ENCODE measurements at places on chromosomes 5 and 9.

GRCh38 chr5:59777028-59777427, 116.5 kb downstream of the PDE4D start:
- no peak for DNase-seq

DNA sequence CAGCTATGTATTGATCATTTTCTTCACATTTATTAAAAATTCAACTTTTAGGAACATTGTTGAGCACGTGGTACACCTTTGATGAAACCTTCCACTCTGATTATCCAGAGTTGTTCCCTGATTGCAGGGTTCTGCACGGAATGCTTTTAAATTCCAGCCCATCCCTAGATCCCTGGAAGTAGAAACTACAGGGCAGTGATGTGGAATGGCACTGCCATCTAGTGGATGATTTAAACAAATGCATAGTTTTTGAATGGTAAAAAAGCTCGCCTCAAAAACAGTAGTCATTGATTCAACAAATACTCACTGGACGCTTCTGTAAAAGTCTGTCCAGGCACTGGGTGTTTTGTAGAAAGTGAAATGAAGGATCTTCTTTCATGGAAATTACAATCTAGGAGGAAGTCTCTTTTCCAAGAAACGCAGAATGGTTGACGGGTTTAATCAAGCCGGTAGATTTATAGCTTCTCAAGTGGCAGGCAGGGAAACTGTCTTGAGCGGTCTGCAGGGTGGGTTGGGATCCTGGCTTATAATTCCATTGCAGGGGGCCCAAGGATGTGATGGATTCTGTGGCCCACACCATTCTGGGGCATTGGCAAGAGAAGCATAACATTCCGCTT, 118.4 kb downstream of the ARHGAP26 start:
- no peak for DNase-seq

- no peak for DNase-seq
Measured at GRCh38 chr9:73863924-73864323, 633.2 kb upstream of the RORB start.

DNA sequence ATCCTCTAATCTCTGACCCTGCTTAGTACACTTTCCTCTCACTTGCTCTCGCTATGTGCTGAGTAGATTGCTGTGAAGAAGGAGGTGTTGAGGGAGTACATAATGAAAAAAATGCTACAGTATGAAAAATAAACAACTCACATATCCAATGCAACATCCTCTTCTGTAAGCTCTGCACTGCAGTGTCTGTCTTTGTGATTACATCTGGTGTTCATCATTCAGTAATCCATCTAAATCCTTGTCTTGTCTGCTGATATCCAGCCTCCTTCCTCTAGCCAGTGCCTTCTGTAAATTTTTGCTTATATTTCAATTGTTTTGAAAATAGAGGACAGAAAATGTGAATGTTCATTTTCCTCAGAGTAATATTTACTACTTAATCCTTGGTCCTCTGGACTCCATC, 57.4 kb upstream of the CDH12 start:
- DNase-seq = no peak

- no peak for DNase-seq
Measured at GRCh38 chr5:110115503-110115902, 425.8 kb downstream of the MAN2A1 start.

- DNase-seq = peak; percentile 13
Measured at GRCh38 chr9:114813717-114814418, 8.0 kb upstream of the TNFSF15 start.

GRCh38 chr9:71857159-71857558, 53.8 kb downstream of the ABHD17B start:
- DNase-seq = no peak

DNA sequence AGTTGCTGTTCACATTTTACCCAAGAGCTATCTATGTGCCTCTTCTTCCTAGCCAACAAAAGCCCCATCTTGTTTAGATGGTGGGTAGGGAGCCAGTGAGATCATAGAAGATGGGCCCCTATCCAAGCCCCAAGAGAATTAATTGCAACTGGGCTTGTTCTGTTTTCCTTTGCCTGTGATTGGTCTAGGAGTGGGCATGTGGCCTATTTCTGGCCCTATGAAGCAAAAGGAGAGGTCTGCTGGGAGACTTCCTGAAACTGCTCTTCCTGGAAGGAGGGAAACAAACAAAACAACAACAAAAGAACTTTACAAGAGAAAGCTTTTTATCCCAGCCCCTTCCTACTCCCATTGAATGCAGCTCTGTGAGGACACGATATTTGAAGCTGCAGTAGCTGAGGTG, 32.5 kb upstream of the ALDOB start:
- DNase-seq = no peak

GRCh38 chr5:141787376-141787775, 90.8 kb downstream of the PCDH1 start:
- no peak for DNase-seq

DNA sequence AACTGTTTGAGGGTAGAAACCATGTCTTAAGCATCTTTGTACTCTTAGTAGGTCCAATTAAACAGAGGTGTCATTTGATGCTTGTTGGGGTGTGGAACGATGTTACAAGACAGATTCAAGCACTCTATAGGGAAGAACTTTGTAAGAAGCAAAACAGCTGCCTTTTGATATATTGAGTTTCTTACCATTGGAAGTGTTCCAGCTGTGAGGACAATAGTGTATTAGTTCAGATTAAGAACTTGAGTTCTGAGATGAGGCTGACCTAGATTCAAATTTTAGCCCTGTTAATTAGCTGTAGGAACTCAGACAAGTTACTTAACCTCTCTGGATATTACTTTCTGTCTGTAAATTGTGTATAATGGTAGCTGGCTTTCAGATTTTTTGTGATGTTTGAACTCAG, 19.6 kb upstream of the ZNF462 start:
- no peak for DNase-seq

- DNase-seq = no peak
Measured at GRCh38 chr9:130845254-130845653, 10.2 kb downstream of the ABL1 start.

DNA sequence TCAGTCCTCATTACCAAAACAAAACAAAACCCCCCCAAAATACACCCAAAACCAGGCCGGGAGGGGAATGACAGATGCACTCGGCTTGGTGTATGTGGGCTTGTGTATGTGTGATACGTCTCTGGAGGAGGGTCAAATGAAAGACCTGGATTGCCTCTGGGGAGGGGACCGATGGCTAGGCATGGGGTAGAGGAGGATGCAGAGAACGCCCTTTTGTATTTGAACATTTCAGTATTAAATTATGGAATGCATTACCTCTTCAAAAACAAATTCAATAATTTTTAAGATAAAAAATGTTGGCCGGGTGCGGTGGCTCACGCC, 61.4 kb downstream of the LMX1B start:
- no peak for DNase-seq

GRCh38 chr9:127778280-127779135, at the start of gene SH2D3C:
TSS of gene SH2D3C (minus strand) at chr9:127778666. CDS start at chr9:127778627, 39 bp downstream.
- peak; percentile 73 for DNase-seq

DNA sequence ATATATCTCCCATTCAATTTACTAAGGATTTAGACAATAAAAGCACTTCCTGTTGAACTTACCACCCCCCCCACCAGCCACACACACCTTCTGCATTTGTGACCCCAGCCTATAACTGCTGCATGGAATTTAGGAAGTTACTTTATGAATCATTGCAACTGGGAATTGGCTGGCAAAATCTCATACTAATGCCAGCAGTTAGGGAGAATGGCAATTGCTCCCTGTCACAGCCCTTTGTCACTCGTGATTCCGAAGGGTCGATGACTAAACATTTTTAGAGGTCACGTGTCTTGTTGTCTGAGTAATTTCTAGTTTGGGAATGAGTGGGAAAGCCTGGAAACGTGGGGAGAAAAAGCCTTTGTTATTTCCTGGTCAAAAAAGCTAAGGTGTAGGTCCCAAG, 46.6 kb upstream of the PCA3 start:
- DNase-seq = no peak

GRCh38 chr5:150092159-150092787, 5.9 kb upstream of the CSF1R start:
- peak; percentile 18 for DNase-seq

DNA sequence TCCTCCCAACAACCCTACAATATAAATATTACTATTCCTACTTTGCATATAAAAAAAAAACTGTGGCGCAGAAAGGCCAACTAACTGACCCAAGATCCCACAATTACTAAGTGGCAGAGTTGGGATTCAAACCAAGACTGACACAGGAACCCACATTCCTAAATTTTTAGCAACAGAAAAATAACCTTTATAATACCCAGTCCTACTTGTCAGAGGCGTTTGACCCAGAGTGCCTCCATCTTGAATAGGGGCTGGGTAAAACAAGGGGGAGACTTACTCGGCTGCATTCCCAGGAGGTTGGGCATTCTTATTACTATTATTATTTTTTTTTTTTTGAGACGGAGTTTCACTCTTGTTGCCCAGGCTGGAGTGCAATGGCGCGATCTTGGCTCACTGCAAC, 2.0 kb upstream of the SLC30A5 start:
- DNase-seq = no peak

- peak; percentile 76 for DNase-seq
Measured at GRCh38 chr9:121353241-121354061, 16.6 kb downstream of the STOM start.

GRCh38 chr9:119298076-119298853, 71.0 kb downstream of the BRINP1 start:
- no peak for DNase-seq

DNA sequence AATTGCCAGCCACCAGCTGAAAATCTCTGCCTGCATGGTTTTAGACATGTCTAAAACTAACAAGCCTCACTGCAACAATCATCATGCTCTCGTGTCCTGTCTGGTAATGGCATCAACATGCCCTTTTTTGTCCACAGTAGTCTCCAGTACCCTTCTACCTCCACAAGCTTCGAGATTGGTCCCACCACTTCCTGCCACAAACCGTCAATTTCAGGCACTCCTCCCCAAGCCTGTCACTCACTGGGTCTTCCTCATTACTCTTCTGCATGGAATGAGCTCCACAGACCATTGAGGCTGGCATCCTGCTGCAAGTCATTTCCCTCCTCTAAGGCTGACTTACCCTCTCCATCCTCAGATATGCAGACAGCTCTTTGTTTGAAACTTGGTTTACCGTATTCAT, 9.0 kb downstream of the LPAR1 start:
- no peak for DNase-seq

DNA sequence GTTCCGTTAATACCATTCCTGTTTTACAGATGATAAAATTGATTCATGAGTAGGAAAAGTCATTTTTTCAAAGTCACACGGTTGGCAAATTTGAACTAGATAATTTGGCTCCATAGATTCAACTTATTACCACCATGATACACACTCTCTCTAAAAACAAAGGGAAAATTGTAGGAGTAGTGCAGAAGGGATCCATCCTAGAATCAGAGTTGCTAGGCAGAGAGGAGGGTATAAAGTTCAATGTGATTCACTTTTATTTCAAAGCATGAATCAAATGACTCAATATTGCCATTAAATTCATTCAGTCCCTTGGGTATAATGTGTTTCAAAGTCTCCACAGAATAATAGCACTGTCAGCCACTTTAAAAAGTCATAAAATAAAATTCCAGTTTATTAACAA, 747.2 kb upstream of the ACO1 start:
- DNase-seq = no peak

- no peak for DNase-seq
Measured at GRCh38 chr9:111412280-111412679, 71.9 kb downstream of the ECPAS start.

GRCh38 chr5:52948418-52949076, 40.6 kb upstream of the ITGA2 start:
- DNase-seq = peak; percentile 74
